T-cell (primary cell): ENCODE measurements at places on chromosomes 6 and 20.

DNA sequence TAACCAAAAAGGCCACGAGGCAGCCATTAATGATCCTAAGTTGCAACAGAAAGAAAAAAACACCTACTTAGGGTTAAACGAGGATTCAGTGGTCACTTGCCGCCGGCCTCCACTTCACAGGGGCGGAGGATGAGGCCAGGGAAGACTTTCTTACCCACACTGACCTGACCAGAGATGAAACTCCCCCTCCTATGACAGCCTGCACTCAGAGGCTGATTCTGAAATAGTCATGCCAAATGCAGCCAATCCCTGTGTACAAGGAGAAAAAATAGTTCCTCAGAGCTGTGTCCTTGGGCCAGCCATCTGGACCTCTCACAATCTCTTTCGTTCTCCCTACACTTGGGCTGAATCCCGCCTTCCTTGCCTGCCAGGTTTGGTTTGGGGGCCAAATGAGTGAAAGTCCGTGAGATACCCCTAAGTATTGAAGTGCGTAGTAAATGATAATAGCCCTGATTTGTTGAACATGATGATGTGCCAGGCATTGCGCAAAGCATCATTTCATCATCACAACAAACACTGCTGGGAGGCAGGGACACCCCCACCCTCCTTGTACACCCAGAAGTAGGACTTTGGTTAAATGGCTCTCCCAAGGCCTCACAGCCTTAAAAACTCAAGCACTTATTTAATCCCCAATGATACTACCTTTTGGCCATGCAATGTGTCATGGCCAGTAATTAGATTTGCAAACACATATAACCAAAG lies 3.2 kb upstream of the IRF4 start:
- H3K4me1 ChIP-seq, result peaks cover 29% of the 10 kb centered on the region
- DNase-seq, result no peak
- peaks cover 2% of the 10 kb centered on the region for H3K27me3 ChIP-seq

DNA sequence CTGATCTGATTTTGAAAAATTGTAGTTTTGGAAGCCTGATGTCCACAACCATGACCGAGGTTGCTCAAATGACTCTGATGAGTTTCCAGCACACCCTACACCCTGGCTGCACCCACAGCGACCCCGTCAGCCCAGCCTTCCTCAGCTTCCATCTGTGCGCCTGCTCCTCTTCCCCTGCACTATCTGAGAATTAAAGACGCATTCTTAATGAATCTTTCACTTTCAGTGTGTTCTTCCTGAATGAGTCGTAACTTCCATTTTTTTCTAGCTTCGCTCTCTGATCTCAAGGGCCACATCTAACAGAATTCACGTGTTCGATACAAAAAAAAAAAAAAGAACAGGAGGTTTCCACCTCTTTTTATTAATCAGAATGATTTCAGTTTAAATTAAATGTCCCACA lies 21.3 kb upstream of the RREB1 start:
- H3K4me3 ChIP-seq, result no peak overlapping the region
- DNase-seq, result peak; percentile 4
- no peaks in the 10 kb centered on the region for H3K36me3 ChIP-seq
- H3K27ac ChIP-seq, result peak overlapping the region; percentile 15
- no peaks in the 10 kb centered on the region for H3K27me3 ChIP-seq
- peaks cover 25% of the 10 kb centered on the region for H3K4me1 ChIP-seq

- peaks cover 3% of the 10 kb centered on the region for H3K27me3 ChIP-seq
- H3K4me1 ChIP-seq, result no peaks in the 10 kb centered on the region
- no peak overlapping the region for H3K4me3 ChIP-seq
- no peaks in the 10 kb centered on the region for H3K36me3 ChIP-seq
These were observed 141.2 kb upstream of the ZFP64 start for GRCh38 chr20:52332649-52333250.

DNA sequence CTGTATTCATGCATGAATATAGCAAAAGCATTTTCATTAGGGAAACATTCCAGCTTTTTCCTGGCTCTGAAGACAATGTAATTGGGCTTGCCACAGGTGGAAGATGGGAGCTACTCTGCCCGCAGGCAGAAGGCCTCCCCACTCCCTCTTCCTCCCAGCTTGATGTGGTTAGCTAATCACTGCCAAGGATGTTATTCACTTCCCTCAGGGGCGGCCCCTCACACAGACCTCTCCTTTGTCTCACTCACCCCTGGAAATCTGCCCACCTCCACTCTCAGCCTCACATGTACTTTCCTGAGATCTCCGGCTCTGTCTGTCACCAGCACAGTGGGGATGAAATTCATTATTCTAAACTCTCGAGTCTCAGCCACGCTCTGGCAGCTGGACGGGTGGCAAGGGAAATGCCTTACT lies 100.7 kb downstream of the ANKRD60 start:
- no peak for DNase-seq
- H3K36me3 ChIP-seq, result no peaks in the 10 kb centered on the region
- no peaks in the 10 kb centered on the region for H3K4me1 ChIP-seq
- peaks cover 12% of the 10 kb centered on the region for H3K27me3 ChIP-seq
- no peak overlapping the region for H3K4me3 ChIP-seq
- H3K27ac ChIP-seq, result no peak overlapping the region

- no peaks in the 10 kb centered on the region for H3K36me3 ChIP-seq
- no peak for DNase-seq
- H3K27me3 ChIP-seq, result peaks cover 6% of the 10 kb centered on the region
These were observed 213.1 kb downstream of the SYNDIG1 start for GRCh38 chr20:24682496-24682985.

DNA sequence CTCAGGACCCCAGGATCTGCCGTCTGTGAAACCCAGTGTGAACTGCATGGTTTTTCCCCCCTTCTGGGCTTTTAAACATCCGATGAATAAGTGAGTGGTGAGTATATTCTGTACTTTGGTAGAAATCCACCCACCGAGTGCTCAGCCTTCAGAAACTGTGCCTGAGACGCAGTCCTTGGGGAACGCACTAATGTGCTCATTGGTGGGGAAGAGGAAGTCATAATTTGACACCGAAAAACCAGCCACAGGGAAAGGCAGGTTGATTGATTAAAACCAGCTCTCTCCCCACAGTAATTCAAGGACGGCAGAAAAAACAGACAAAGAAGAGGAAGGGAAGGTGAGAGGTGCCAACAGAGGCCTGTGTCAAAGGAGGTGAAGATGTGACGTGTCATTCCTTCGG lies 21.7 kb downstream of the EDN3 start:
- no peak overlapping the region for H3K4me3 ChIP-seq
- peaks cover 17% of the 10 kb centered on the region for H3K27me3 ChIP-seq
- H3K4me1 ChIP-seq, result no peaks in the 10 kb centered on the region
- no peak for DNase-seq

GRCh38 chr6:224350-224749 lies 67.9 kb upstream of the DUSP22 start:
- H3K4me3 ChIP-seq, result no peak overlapping the region
- H3K27me3 ChIP-seq, result no peaks in the 10 kb centered on the region
- H3K36me3 ChIP-seq, result no peaks in the 10 kb centered on the region
- H3K27ac ChIP-seq, result no peak overlapping the region

DNA sequence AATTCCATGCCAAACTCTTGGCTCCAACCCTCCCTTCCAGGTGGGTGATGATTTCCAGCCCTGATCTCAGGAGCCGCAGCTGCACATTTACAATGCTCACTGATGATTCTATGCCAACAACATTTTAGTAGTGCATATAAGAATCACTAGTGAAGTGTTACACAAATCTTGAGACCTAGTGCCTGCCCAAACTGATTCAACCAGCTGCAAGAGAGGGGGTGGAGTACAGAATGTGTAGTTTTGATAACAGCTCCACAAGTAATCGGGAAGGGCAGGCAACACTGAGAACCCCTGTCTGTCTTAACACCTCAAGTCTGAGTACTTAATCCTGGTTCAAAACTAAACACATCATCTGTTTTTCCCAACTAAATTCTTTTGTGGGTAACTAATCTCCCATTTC lies 91.7 kb downstream of the PRDM1 start:
- H3K27ac ChIP-seq, result no peak overlapping the region
- no peaks in the 10 kb centered on the region for H3K27me3 ChIP-seq
- H3K4me1 ChIP-seq, result peaks cover 19% of the 10 kb centered on the region
- H3K4me3 ChIP-seq, result no peak overlapping the region

DNA sequence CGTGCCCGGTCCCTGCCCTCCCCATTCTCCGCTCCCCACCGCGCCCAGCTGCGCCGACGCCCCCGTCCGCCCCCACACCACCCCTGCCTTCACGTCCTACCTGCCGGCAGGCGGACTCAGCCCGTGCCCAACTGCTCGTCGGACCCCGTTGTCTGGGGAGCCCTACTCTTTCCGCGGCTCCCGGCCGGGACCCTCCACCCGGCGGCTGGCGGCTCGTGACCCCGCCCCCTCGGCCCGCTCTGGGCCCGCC lies at the start of gene SERAC1:
Gene SERAC1, minus strand, starts transcription at position 223 of the 250 bp plus-strand sequence. CDS start 9,899 bp downstream, outside the sequence.
- H3K4me3 ChIP-seq, result peak within 1 kb of the TSS; percentile 94
- peak within 1 kb of the TSS; percentile 99 for H3K27ac ChIP-seq
- DNase-seq, result no peak
- H3K36me3 ChIP-seq, result no peaks in the 10 kb centered on the region

DNA sequence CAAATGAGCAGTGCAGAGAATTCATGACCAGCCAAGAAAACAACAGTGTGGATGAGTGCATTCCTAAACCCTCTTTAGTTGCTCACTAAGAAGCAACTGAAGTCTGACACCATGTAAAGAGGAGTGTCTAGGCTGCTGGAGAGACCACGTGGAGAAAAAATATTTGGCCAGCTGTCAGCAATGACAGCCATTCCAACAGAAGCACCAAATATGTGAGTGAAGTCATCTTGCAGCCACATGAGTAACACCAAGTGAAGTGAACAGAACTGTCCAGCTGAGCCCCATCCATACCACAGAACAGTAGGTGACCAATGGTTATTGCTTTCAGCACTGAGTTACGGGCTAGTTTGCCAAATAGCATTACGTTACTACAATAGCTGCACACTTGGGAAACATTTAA lies 89.4 kb downstream of the TBXT start:
- H3K27me3 ChIP-seq, result peaks cover 18% of the 10 kb centered on the region
- H3K36me3 ChIP-seq, result no peaks in the 10 kb centered on the region
- DNase-seq, result no peak
- no peaks in the 10 kb centered on the region for H3K4me1 ChIP-seq
- H3K4me3 ChIP-seq, result no peak overlapping the region
